Natural killer cell (primary cell): ENCODE measurements at places on chromosomes 16 and 17. TPM values are rescaled to one million over a fixed set of nuclear protein-coding genes. Genes with fewer than 3 reads are reported as not detected.

DNA sequence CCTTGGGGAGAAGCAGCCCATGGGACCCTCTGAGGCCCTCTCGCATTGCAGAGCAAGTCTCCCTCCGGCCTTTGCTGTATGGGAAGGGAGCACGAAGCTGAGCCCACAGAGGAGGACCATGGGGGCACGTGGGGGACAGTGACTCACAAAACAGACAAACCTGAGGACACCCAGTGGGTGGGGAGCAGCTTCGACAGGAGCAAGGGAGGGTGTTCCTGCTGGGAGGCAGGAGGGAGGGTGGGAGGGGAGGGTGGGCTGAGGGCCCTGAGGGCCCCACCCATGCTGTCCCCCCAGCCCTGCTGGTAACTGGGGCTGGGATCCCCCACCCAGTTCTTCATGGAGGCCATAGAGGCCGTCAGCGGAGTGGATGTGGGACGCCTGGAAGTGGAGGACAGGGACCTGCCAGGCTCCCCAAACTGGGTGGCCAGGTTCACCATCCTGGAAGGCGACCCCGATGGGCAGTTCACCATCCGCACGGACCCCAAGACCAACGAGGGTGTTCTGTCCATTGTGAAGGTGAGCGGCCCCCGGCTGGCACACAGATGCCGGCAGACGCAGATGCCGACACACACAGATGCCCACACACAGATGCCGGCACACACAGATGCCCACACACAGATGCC, 12.5 kb downstream of the SLC22A31 start:
- peak; percentile 52 for DNase-seq

DNA sequence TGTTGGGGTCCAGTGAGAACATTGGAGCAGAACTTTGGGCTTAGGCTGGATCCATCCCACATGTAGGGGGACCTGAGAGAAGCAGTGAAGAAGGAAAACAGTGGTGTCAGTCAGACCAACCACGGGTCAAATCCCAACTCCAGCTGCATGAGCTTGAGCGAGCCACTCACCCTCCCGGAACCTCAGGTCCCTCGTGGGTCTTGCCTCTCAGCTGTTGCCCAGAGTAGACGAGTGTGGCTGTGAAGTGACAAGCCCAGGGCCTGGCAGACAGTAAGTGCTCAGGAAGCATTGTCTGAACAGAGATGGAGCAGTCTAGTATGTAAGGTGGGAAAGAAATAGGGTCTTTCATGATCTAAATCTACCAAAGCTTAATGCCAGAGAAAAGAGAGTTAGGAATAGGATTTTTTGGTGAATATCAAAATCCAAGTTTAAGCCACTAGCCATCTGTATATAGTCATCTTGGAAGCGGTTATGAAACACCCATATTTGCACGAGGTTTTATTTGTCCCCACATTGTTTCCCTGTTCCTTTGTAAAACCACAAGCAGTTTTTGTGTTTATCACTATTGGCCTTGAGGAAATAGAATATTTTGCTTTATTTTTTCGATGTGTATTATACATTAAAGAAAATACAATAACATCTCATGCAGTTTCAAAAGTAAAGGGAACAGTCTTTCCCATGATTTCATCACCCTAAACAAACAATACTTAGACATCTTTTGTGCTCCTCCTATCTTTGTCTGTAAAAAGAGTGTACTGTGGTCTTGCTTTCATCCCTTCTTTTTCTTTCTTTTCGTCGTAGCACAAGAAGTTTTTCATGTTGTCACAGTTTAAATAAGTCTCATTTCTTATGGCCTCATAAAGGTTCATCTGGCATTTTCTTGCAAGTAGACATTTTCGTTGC, 112.0 kb downstream of the CLEC16A start:
- no peak for DNase-seq

- no peak for DNase-seq
These were observed 35.0 kb downstream of the PSME3IP1 start for GRCh38 chr16:57150682-57151330.

GRCh38 chr16:3480901-3481695, 14.2 kb downstream of the C16orf90 start:
- no peak for DNase-seq

- no peak for DNase-seq
These were observed 26.0 kb upstream of the RSL1D1 start for GRCh38 chr16:11877374-11877773.

DNA sequence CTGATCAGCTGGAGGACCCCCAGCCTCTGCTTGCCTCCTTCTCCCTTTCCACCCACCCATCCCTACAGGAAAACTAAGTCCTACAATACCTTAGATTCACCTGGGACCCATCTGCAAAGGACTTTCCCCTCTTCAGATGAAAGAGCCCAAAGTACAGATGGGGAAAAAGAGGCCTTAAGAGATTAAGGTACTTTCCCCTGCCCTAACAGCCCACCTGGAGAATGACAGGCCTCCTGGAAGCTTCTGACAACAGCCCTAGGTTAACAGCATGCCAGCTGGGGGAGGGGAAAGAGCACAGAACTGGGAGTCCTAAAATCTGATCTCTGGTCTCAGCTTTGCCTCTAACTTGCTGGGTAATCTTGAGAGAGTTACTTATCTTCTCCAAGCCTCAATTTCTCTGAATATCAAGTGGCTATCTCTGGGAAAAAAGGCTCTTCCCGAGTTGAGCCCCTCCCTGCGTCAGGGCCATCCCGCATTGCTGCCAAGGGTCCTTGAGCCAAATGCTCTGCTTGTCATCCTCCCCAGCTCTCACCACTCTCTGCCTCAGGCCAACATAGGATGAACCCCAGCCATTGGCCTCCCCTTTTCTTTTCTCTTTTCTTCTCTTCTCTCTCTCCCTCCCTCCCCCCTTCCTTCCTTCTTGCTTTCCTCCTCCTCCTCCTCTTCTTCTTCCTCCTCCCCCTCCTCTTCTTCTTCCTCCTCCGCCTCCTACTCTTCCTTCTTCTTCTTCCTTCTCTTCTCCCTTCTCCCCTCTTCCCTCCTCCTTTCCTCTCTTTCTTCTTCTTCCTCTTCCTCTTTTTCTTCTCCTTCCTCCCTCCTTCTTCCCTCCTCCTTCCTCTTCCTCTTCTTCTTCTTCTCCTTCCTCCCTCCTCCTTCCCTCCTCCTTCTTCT, 22.5 kb upstream of the SP6 start:
- no peak for DNase-seq

DNA sequence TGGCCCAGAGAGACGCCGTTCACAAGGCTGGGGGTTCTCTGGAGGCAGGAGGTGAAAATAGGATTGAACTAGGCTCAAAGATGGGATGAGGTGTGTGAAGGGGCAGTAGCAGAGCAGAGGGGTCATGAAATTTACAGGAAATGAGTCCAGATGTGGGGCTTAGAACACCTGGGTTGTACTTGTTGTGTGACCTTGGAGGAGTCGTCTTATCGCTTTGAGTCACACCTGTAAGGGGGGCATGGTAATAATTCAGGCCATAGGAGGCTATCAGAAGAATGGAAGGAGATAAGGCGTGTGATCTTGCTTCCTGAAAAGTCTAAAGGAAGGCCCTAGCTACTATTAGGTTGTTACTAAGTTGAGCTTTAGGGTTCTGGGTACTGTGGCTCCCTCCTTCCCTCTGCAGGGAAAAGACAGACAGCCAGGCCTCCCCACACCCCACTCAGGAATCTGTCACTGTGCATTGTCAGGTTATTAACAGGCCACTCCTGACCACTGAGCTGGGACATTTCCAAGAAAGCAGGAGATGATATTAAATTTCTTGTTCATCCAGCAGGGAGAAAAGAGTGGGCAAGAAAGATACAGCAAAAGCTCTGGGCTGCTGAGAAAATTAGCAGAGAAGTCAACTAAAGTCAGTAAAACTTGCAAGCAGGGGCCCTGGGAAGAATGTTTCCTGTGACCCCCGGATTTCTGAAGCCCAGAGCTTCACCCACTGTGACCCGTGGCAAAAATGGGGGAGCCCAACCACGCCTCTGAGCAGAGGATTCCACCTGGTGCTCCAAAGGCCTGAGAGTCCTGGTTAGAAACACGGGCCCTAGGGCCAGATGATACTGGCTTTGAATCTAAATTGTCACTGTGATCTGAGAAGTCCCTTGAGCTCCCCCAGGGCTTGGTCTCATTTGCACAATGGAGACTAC, 6.0 kb upstream of the CDC42EP4 start:
- DNase-seq = no peak

DNA sequence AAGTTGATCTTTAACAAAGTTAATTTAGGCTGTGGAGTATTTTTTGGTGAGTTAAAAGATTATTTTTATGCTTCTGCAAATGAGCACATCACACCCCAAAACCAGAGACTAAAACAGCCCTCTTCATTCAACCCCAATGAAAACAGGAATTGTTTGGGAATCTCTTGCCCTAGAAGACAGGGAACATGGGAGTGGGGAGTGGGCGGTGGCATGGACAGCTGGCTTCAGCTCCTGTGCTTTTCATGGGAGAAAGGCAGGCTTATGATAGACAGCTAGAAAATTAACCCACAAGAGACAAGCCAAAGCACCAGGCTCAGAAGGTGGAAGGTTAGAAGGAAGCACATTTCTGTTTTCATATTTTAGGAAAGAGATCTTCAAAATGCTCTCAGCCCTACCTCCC, 19.2 kb downstream of the GRIN2A start:
- no peak for DNase-seq

GRCh38 chr16:1045310-1045992, 27.1 kb upstream of the SSTR5 start:
- no peak for DNase-seq

DNA sequence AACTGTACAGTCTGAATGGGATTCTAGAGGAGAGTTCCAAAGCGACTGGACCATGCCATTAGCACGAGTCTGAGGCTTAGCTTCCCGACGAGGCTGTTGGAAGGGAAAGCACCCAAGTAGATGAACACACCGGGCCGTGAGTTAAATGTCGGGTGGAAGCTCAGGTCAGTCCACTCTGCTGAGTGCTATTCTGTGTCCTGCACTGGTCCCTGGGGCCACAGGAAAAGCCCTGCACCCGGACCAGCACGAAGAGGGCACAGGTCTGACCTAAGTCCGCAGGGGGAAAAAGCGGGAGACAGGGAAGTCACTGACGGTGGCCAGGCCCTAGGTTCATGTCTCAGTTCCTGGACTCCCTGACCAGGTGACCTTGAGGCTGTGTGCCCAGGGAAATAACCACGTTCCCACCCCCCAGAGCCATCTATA, 44.1 kb upstream of the RBFOX3 start:
- DNase-seq = no peak

DNA sequence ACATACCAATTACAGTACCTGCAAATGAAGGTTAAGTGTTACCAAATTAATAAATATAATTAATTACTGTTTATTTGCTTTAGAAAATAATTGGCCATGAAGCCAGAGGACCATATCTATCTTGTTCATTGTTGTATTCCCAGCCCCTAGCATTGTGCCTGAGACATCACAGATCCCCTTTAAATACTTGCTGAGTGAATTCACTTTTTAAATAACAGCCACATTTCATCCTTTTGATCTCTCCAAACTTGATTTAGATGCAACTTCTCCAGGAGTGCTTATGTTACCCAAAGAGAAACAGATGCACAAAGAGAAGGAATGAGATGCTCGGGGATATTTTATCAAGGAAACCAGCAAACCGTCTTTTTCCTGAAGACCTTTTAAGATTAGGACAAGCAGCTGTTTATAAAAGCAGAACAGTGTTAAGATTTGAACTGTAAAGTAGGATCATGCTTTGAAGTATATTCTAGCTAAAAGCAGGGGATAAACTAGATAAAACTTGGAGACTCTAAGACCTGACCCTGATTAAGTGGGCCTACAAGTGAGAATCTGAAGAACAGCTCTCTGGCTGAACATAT, 66.3 kb downstream of the CHD9 start:
- no peak for DNase-seq

DNA sequence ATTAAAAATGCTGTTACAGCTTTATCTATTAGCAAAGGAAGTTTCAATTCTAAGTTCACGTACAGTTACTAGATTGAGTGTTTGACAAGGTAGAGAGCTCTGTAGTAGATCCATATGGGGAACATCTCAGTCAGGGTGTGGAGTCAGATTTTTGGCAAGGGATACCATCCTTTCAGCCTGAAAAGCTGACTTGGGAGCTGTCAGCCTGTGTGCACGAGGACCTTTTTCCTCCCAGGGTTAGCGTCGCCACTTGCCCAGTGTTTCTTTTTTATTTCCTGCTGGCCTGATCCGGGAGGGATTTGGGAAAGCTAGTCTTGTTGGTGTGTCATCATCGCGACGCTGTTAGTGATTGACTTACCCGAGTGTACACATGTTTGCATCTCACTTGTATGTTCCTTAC, 29.5 kb downstream of the WWOX start:
- no peak for DNase-seq

DNA sequence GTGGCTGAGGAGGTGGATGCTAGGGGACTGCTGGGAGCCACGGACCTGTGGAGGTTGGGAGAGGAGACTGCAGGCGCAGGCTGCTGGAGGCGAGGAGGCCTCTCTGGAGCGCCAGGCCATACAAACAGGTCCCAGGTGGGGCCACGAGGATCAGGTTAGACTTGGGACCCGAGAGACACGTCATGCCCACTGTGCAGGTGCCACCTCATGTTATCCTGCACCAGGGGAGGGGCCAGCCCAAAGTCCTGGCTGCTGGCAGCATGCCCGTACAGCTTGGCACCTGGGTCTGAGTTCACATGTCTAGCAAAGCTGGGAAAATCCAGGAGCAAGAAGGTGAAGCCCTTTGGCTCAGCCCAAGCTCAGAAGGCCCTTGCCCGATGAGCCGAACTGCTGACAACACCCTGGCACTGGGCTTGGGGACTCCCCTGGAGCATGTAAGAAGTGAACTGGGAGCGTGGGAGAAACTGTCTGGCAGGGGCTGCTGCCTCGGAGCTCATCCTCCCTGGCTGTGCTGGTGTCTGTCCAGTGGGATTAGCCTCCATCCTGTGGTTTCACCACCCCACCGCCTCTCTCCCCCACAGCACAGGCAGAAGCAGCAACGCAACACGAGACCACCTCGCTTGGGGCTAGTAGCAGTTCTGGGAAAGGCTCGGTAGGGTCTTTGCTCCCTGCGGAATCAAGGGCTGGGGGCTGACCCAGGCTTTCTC, 5.3 kb downstream of the ARHGDIA start:
- DNase-seq = no peak

DNA sequence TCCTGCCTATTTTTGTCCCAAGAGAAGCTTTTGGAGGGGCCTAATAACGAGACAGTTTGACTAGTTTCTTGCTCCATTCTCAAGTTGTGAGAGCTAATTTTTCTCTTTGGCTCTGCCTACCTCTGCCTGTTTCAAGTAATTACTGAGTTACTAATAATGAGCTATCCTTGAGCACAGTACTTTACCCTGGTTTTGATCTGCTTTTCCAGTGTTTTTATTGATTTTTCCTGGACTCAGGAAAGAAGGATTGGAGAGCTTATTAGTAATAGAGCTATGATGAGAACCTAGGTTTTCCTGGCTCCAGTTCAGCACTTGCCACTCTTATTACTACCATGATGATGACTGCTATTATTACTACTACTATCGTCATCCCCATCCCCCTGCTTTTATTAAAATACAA, 106.7 kb downstream of the HS3ST3B1 start:
- no peak for DNase-seq

The CLN3 gene
- total RNA-seq = 85.3 TPM

The SLC6A2 gene
- total RNA-seq = not detected

The ITGAX gene
- 224 TPM for total RNA-seq

The GNG13 gene
- not detected for total RNA-seq

The ARHGAP27 gene
- total RNA-seq = 125 TPM

The APOH gene
- total RNA-seq = not detected
